ENCODE measurements at places on chromosomes 5 and 9. TPM values are rescaled to one million over a fixed set of nuclear protein-coding genes. Genes with fewer than 3 reads are reported as not detected.

PAX5 gene
- total RNA-seq, result not detected

CCL19 gene
- not detected for total RNA-seq

- DNase-seq, result peak; percentile 9
Observed at GRCh38 chr5:17713301-17713700, 79.0 kb downstream of the TAF11L14 start.

DNA sequence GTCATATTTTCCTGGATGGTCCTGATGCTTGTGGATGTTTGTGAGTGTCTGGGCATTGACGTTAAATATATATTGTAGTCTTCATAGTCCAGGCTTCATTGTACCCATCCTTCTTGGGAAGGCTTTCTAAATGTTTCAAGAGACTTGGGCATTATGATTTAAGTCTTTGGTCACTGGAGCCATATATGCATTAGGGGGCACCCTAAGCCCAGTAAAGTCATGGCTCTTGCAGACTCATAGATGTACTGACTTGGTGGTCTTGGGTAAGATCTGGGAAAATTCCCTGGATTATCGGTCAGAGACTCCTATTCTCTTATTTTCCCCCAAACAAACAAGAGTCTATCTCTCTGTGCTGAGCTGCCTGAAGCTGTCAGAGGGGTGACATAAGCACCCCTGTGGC is 271.1 kb downstream of the TRIM36 start:
- DNase-seq, result no peak

- DNase-seq, result no peak
Observed at GRCh38 chr9:16266648-16267276, 603.7 kb downstream of the BNC2 start.

- no peak for DNase-seq
Observed at GRCh38 chr5:142178651-142179050, 70.1 kb downstream of the NDFIP1 start.

DNA sequence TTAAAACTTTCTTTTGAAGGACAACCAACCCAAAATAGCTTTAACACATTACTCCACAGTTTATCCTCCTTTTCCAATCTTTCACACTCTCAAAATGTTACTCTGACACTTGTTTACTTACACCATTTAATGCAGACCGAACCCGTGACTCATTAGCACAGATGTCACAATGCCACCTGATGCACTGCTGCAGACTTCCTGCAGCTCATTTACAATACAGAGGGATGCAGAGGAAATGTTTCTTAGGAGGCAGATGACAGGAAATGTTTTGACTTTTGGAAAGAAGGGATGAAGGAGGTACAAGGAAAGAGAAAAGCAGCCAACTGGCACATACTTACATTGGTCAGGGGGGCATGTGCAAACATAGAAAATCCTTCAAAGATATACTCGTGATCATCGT is 39.0 kb downstream of the DROSHA start:
- DNase-seq, result no peak

DNA sequence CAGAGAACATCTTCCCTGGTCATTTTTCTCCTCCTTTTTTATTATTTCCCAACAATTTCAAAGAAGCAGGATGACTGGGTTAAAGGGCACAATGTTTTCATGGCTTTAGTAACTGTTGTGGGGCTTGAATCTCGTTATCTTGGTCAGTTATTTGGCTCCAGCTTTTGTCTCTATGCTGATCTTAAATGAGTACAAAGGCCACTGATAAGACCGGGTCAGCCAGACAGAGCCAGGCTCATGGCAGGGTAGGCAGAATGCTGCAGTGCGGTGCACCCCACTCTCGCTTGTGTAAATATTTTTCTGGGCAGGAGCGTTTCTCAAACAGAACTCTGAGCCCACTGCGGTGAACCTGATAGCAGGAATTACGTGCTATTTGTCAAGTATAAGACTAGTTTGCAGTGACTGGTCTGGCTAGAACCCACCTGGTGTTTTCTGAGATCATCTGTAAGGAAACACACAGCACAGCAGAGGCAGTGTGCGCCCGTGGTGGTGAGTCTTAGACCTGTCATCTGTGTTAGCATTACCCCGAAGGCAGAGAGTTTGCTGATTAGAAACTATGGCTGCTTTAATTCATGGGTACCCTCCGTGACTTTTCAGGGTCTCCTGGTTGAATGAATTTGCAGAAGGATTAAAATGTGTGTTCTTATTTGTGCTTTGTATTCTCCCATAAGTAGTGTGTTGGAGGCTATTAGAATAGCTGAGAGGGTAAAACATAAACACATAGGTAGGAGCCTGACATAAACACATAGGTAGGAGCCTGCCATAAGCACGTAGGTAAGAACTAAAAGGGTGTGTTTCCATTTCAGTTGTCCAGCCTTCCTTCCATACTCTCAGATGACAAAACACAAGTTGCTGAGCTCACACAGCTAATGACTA is 158.6 kb upstream of the DMRT1 start:
- peak; percentile 85 for DNase-seq

GRCh38 chr9:122656378-122656777 is 1.0 kb downstream of the OR1B1 start:
- no peak for DNase-seq

DNA sequence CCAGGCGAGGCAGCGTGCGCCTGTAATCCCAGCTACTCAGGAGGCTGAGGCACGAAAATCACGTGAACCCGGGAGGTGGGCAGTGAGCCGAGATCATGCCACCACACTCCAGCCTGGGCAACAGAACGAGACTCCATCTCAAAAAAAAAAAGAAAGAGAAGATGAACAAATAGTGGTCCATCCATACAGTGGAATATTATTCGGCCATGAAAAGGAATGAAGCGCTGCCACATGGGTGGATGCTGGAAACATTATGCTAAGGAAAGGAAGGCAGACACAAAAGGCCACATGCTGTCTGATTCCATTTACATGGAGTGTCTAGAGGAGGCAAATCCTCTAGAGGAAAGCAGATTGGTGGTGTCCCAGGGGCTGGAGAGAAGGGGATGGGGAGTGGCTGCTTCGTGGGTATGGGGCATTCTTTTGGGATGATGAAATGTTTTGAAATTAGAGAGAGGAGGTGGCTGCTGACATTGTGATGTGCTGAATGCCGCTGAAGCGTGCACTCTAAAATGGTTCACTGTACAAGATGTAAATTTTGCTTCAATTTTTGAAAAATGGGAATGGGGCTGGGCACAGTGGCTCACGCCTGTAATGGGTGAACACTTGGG is 17.0 kb downstream of the PLPP7 start:
- DNase-seq, result no peak

DNA sequence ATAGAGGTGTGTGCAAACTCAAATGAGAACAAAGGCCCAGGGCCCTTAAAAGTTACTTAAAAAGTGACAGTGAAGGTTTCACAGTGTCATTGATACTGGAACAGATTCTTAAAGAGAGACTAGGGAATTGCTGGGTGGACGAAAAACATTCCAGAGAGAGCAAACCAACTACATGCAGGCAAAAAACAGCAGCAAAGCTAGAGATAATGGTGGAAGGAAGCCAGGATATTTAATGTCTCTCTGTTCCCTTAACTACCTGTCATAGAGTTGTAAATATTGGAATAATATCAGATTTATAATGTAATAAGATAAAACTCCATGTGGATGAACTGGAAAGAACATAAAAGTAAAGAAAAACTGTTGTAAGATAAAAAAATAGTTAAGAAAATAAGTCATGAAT is 508.6 kb downstream of the TAF11L14 start:
- DNase-seq, result no peak

GRCh38 chr5:75331095-75332090 is 5.6 kb upstream of the HMGCR start:
- no peak for DNase-seq

GRCh38 chr9:70639853-70640814 is 225.7 kb upstream of the KLF9 start:
- peak; percentile 73 for DNase-seq

Measured in hepatocyte (in vitro differentiated cells).